ENCODE measurements at places on chromosomes 7 and 10.

DNA sequence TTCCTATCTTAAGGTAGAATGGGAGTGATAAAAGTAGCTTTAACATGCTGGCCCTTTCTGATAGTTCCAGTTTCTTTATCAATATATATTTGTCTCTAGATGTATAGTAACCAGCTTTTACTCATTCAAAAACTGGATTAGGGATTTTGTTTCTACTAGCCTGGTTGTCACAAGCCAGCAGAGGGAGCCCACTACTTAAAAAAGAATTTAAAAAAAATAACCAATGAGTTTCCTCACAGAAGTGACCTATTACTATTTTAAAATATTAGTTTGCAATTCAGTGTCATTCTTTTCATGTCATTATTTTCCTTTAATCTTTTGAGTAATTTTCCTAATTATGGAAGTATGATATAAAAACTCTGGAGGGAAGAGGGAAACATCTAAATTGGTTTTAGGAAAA, 142.1 kb downstream of the PHTF2 start:
- no peak for DNase-seq

- DNase-seq: no peak
Measured at GRCh38 chr7:20307901-20308300, 22.8 kb upstream of the ITGB8 start.

- no peak for DNase-seq
Measured at GRCh38 chr10:62638062-62638477, 166.4 kb upstream of the ADO start.

DNA sequence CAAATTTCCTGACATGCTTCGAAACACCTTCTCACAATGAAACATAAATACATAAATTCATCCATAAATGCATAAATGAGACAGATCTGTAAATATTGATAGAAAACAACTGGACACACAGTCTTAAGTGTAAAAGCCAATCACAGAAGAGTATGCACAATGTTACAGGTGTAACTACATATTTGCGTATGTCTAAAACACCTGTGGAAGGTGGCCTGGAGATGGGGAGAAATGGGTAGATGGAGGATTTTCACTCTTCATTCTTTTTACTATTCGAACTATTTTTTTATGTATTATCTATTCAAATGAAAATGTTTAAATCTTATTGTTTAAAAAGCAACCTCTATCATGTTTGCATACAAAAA, 860 bp downstream of the IQUB start:
- no peak for DNase-seq

- DNase-seq: no peak
Measured at GRCh38 chr7:29878081-29878688, 71.9 kb downstream of the WIPF3 start.

DNA sequence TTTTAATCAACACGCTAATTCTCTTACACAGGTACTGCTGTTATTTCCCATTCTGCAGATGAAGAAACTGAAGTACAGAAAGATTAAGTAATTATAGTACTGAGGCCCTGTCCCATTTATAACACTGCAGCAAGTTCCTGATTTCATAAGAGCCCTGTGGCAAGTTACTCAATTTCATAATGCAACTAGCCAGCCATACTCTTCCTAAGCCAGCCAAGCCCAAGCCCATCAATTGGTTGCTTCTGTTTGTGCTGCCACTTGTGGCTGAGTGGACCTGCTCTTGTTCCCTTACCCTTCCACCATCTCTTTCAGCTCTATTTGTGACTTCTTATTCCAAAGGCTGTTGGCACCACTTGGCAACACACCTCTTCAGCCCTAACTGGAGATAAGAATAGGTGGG, 19.7 kb upstream of the PRPF18 start:
- no peak for DNase-seq

DNA sequence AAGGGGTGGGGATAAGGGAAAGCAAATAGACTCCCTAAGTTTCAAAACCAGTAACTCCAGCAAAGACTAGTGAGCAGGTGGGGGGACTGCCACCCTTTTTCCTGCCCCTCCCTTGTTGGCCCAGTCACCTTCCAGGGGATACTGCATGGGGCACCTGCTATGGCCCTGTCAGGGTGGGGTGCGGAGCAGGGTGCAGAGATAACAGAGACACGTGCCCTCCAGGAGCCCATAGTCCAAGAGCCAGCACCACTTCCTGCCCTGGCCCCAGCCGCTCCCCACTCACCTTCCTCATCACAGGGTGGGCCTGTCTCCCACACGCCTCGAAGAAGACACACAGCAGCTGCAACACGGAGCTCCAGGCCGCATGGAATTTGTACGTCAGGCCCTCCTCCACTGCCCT, 20.6 kb downstream of the RRP12 start:
- DNase-seq: no peak

DNA sequence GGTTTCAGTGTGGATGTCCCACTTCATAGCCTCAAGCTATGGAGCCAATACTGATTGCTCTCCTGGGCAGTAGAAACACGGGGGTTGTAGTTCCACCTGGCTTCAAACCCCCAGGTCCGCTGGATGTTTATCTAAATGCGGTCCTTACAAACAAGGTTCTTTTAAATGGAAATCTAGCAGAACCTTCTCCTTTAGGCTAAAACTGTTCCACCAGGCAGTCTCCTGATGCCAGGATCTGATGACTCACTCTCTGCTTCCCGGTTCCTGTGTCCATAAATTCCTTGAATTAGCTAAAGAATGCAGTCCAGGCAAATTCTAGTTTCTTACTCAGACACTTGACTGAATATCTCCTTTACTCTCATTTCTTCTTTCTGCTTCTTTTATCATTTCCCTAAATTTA, 108.4 kb upstream of the FAM3C start:
- no peak for DNase-seq

GRCh38 chr7:31443457-31443856, 70.4 kb upstream of the ITPRID1 start:
- DNase-seq: no peak

DNA sequence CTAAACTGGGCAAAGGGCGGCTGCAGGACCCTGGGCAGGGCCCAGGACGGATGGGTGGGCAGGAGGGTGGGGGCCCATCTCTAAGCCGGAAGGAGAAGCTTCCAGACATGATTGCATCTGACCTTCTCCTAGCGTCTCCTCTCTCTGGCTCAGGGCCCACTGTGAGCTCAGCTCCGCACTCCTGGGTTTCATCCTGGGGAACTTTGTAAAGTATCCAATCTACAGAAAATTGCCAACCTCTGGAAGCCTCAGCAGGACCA, 8.8 kb upstream of the RET start:
- no peak for DNase-seq
